ENCODE measurements at places on chromosomes 6 and 20.

DNA sequence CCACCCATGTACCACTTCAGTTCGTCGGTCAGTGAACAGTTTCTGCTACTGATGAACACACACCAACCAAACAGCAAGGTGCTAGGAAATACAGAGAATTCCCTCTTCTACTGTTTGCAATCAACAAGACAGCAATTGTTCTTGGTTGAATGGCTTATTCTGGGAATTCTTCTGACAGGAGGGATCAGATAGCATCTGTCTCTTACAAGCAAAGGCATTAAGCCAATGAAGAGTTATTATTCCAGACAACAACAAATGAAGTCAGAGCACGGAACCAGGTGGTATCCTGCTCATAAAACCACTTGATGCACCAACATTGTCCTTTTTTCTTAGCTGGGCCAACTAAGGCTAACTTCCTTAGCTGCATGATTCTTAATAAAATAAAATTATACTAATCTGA, 37.8 kb downstream of the PTPRK start:
- no peak for DNase-seq

DNA sequence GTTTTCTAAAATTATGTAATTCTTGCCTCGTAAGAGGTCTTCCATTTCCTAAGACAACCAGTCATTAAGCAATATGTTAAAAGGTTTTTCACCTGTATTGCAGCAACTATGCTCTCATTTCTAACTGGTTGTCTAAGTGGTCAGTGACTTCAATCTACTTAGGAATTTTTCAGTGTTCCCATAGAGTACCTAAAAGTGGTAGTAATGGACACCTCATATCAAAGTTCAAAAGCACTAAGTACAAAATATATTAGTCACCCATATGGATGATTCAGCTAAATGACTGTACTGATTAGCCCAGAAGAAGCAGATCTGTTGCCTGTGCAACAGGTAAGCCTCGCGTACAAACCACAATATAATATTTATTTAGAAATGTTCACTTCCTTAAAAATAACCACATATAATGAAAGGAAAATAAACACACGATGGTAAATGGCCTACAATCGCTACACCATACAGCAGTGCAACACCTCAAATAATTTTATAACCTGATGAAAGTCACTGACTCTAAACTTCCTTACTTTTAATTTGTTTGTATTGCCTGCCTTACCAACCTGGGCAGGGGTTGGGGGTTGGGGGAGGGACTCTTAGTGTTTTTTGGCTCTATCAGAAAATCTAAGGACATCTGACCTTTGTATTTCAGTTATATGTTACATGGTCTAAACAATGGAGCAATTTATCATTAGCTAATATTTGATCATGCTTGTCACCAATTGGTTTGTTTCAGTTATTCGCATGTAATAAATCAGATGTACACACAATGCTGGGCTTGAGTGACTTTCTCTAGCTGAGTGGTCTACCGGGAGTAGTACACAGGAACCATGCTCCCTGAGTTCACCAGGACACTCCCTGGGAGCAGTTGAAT, 105.9 kb downstream of the HIVEP2 start:
- DNase-seq: no peak

DNA sequence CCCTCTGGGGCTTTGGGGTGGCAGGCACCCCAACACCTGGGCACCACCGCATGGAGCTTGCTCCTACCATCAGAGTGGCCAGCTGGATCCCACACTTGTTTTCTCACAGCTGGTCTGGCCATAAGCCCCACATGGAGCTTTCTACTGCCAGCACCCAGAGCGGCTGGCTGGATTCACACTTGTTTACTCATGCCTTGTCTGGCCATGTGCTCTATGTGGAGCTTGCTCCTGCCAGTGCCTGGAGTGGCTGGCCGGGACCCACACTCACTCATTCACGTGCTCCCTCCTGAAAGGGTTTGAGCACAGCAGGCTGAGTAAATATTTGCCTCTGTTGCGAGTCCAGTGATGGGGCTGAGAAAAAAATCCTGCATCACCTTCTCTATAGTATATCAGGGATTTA, 487.0 kb downstream of the CD109 start:
- no peak for DNase-seq

GRCh38 chr6:129635396-129636130, 74.4 kb downstream of the ARHGAP18 start:
- DNase-seq: no peak

- DNase-seq: no peak
Measured at GRCh38 chr20:38423541-38423940, 11.6 kb downstream of the SNHG17 start.

- DNase-seq: no peak
Measured at GRCh38 chr6:6631534-6632276, 43.2 kb downstream of the LY86 start.

DNA sequence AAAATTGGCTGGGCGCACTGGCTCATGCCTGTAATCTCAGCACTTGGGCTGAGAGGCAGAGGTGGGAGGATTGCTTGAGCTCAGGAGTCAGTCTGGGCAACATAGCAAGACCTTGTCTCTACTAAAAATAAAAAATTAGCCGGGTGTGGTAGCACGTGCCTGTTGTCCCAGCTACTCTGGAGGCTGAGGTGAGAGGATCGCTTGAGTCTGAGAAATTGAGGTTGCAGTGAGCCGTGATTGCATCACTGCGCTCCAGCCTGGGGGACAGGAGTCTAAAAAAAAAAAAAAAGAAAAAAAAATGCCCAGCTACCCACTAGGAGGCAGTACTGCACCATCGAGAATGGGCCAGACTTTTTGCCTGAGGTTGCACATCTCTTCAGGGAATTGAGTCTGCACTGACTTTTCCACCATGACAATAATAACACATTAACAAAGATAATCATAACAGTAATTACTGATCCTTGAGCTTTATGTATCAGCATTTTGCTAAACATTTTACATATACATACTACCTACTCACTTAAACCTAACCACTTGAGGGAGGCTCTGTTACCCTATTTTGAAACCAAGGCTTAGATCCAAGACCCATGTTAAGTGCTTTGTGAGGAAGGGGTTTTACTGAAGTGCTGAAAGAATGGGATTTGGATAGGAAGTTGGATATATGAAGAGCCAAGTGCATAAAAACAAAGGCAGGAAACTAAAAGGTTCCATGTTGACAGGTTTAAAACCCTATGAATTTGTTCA, 21.0 kb downstream of the SRSF3 start:
- DNase-seq: no peak

GRCh38 chr6:147078106-147078505, 126.1 kb upstream of the STXBP5 start:
- DNase-seq: no peak

DNA sequence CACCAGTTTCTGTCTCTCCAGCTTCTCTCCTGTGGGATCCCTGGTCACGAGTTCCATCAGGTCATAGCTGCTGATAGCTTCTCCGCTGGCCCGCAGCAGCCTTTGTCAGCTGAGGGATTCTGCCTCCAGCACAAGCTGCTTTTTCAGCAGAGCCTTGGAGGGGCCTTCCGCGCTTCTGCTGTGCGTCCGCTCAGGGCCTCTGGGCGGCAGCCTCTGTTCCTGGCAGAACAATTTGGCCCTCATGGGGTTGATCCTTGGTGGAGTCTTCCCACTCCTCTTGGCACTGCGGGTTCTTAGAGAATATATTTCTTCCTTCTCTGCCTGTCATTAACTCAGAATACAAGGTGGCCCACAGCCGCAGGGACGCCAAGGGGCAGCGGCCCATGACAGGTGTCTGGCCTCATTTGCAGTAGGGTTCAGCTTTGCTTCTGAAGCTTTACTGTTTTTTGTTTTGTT, 158.8 kb downstream of the DTNBP1 start:
- DNase-seq: no peak

DNA sequence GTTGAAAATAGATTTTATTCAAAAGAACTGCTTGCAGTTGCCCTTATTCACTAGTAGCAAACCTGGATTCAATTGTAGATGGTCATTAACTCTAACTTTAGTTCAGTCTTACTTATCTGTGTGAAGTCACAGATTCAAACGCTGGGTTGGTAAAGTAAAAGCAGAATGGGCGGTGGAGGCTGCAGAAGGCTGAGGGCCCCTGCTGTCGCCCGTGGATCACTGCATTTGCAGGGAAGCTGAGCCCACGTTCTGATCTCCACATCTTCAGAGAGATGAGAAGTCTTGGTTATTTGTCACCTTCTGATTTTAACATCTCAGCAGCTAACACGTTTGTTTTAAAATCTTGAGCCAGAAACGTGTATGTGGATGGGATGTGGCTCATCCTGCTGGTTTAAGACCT, 75.1 kb downstream of the SNX9 start:
- no peak for DNase-seq

DNA sequence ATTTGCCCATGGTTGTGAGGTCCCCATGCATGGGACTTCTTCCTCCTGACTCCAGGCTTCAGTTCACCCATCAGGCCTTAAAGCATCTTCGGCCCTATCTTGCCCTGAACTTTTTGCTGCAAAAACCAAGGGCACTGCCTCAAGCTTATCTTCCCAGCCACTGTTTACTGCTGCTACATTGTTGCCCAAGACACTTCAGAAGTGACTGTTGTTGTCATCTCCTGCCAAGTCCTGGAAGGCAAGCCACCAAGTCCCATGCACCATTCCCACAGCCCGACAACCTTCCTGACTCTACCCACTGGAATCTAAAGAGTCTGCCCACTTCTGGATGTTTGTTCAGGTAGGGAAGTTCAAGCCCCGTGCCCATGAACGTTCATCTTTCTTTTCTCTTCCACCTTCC, 12.4 kb downstream of the BANF2 start:
- no peak for DNase-seq

DNA sequence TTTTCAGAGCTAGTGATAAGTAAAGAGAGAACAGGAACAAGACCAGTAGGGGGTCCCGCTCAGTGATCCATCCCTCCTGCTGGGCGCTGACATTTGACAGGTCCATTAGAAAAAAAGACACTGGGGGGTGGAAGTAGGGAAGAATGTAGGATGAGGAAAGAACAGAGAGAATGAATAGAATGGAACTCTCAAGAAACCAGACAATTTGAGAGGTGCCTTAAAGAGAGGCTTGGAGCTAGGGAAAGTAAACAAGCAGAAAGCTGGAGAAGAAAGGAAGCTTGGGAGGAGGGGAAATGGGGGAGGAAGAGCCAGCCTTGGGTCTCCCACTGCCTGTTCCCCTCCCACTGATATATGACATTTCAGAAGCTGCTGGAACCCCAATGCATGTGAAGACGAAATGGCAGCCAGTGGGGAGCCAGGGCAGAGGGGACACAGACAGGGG, 8.4 kb downstream of the GABBR1 start:
- DNase-seq: no peak

DNA sequence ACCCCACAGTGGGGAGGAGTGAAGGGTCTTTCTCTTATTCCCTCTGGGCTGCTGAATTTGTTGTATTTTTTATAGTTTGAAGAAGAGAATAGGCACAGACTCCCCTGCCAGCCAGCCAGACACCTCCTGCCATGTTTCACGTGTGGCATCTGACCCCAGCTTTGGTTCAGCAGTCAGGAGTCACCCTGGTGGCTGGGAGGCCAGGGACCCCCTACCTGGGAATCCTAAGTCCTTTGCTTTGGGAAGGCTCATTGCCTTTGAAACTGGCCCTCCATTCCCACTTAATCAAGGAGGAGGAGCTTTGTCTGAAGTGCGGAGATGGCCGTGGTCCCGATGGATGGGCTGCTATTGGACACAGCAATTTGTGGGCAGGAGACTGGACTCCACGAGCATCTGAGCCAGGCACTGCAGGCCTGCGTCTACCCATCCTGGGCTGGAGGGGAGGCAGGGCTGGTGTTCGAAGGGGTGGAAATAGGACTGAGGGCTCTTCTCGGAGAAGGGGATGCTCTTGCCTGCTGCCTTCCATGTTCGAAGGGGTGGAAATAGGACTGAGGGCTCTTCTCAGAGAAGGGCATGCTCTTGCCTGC, 196.1 kb downstream of the DLL1 start:
- DNase-seq: peak; percentile 49

GRCh38 chr20:59645761-59646171, 41.4 kb downstream of the PHACTR3 start:
- DNase-seq: no peak

- DNase-seq: no peak
Measured at GRCh38 chr6:98576791-98577190, 257.6 kb upstream of the POU3F2 start.

- no peak for DNase-seq
Measured at GRCh38 chr20:19543101-19543500, 215.0 kb upstream of the RIN2 start.

DNA sequence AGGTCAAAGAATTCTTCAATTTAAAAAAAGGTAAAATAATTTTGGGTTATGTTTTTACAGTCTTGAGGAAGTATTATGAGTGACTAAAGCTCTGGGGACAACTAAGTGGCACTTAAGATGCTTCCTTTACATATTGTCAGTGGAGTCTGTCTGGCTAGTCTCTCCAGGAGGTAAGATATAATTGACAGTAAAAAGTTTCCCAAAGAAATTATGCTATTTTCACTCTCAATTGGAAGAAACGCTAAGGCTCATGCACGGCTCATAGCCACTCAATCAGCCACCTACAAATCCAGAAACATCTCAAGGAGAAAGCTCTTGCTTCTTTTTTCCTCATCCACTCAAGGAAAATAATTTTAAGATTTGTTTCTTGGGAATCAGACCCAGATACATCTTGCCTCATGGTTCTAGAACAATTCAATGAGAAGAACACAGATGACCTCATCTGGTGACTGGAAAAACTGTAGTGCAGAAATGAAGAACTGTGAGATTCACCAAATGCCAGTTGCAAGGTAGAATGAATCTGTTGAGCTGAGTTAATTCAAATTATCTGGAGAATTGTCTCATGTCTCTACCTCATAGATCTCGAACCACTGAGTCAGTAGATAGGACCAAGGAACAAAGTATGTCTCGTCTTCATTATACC, 252.9 kb downstream of the TPBG start:
- no peak for DNase-seq

Data from RWPE2 (cell line).